HuH-7 (cell line): ENCODE measurements at places on chromosomes 16 and 17.

- DNase-seq: no peak
Measured at GRCh38 chr17:42422412-42422957, 571 bp downstream of the CAVIN1 start.

DNA sequence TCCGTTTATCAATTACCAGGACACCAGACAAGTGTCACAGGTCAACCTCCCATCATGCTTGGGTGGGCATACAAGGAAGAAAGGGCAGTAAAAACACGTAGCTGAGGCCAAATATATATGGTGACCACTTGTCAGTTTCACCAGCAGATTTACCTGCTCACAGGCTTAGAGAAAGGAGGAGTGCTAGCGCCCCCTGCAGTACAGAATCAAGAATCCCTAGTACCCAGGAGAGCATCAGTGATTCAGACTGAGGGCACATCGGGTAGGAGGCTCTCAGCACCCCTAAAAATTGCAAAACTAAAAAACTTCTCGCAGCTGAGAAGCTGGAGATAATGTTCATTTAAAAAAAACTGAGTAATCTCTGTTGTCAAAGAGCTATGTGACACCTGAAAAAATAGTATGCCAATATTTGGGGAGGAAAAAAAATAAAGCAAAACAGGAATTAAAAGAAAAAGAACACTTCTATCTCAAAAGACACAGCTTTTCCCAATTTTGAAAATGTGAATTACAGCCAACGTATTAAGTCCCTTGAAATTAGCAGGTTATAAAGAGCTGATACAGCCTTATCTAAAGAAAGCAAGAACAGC is 21.2 kb upstream of the MON1B start:
- peak; percentile 54 for DNase-seq

- DNase-seq: no peak
Measured at GRCh38 chr17:81096741-81097133, 61.8 kb downstream of the BAIAP2 start.

GRCh38 chr16:51244887-51245657 is 94.0 kb upstream of the SALL1 start:
- DNase-seq: no peak

- no peak for DNase-seq
Measured at GRCh38 chr16:81127051-81127450, 30.9 kb upstream of the GCSH start.

DNA sequence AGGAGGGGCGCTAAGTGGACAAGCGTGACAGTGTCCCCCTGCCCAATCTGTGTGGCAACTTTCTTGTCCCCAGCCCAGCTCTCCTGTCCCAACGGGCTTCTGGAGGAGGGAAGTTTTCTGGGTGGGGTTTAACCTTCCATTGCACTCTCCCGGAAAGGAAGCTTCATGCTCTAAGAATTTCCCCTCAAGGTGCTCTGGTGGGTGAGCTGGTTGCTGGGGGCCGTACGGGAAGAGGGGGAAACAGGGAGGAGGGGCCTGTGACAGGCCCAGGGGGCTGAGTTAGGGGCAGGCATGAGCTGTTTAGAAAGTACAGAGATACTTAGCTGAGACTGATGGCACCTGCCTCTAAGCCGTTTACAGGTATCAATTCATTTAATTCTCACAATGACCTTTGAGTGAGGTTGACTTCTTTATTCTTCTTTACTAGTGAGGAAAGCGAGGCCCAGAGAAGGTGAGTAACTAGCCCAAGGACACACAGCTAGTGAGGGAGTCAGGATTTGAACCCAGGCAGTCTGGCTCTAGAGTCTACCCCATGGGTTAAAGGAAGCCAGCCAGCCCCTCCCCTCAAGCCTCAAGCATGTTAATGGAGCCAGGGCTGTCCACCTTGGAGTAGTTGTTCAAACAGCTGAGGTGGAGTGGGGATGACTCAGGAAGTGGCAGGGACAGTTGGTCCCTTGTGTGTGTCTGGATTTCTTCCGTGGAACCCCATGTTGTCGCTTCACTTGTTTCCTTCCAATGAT is 18.9 kb downstream of the ADGRG1 start:
- DNase-seq: no peak

DNA sequence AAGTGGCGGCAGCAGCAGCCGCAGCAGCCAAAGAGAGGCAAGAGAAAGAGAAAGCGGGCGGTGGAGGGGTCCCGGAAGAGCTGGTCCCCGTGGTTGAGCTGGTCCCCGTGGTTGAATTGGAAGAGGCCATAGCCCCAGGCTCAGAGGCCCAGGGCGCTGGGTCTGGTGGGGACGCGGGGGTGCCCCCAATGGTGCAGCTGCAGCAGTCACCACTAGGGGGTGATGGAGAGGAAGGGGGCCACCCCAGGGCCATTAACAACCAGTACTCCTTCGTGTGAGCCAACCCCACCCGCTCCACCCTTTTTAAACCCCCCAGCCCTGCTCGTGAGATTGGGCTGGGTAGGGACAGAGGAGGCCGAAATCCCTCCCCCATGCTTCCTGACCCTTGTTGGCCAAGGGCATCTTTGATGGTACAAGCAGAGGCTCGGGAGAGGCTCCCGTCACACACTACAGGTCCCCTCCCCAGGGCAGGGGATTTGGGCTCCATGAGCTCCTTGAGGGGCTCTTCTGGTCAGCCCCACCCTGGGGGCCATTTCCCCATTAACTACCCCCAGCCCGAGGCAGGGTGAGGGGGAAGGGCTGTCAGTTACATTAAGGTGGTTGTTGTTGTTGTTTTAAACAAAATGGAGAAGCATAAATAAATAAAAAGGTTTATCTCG is 4.6 kb upstream of the ATP2A1 start:
- peak; percentile 79 for DNase-seq
